ENCODE measurements at places on chromosomes 5 and 9. TPM values are rescaled to one million over a fixed set of nuclear protein-coding genes. Genes with fewer than 3 reads are reported as not detected.

Gene CMYA5
- 1.1 TPM for total RNA-seq

Gene APBA1
- 10.1 TPM for total RNA-seq

Gene DMRT3
- not detected for total RNA-seq

Gene ADAMTS13
- 3.3 TPM for total RNA-seq

Gene GADD45G
- 5.4 TPM for total RNA-seq

- peak; percentile 70 for DNase-seq
Measured at GRCh38 chr9:127977009-127977883, 3.5 kb downstream of the EEIG1 start.

GRCh38 chr9:98380065-98380681, 124.7 kb upstream of the TBC1D2 start:
- no peak for DNase-seq

- no peak for DNase-seq
Measured at GRCh38 chr5:112857866-112858265, 3.2 kb upstream of the SRP19 start.

DNA sequence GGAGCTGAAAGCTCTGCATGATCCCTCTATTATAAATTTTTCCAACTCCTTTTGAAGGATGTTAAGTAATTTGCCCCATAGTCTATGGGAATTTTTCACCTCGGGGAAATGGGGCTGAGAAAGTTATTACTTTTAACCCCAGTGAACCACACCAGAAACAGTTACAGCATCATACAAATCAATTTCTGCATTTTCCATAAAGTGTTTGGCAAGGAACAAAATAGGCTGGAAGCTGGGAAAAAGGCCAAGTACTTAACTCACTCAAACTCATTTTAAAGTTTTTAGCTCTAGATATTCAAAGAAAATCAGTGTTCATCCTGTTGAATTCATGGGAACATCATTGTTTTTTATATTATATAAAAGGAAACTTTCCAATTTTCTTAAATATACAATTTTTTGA, 160.9 kb downstream of the SH3GL2 start:
- no peak for DNase-seq

DNA sequence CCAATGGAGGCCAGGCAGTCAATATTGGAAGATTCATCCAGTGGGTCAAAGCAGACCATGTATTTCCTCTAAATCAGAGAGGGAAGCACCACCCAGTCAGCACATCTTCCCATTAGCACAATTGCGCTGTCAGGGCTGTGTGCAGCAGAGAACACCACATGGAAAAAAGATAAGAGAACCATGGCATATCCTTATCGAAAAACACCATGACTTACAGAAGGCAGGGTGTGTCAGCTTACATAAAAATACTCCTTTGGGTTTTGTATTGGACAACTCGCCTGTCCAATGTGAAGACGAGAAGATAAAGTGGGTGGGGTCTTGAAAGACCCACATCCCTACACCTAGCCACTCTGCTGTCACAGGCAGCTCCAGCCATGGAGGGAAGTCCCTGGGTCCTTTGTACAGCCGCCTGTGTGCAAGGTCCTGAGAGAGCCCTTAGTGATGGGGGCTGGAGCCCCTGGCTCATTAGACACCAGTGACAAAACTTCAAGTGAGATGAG, 71.9 kb upstream of the SPATA31E1 start:
- DNase-seq = no peak

DNA sequence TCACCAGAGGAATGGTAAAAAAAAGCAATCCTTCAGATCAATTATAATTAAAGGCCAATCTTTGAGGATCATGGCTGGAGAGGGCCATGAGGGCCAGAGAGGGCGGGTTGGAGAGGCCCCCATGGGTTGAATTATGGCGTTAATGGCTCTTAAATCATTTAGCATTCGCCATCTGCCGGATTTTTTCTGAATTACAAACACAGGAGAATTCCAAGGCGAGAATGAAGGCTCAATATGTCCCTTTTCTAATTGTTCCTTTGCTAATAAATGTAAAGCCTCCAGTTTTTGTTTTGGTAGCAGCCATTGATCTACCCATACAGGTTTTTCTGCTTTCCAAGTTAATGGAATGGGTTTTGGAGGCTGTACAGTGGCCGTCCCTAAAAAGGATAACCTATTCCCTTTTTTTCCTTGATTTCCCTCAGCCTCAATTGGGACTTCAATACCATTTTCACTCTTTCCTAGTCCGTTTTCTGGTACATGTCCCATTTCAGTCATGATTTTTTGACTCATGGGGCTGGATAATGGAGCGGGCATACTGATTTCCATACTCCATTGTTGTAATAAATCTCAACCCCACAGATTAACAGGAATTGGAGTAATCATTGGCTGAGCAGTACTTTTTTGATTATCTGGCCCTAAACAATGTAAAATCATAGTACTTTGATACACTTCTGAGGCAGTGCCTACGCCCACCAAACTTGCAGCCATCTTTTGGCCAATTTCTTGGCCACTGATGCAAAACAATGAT, 6.7 kb upstream of the TMEM141 start:
- DNase-seq = no peak

DNA sequence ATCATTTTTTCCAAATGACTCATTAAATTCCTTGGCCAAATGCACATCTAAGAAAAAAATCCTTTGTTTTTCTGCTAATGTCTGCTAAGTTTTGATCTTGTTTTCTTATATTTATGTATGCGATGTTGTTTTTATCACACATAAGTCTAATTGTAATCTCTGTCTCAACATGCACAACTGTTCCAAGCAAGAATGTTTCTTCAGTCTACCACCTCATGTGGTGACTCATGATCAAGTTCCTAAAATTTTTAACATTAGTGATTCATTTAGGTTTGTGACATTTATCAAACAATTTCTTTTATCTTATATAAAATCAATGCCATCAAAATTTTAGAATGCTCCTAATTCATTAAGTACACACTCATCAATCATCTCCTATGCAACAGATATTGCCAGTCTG, 763.9 kb upstream of the FAM174A start:
- DNase-seq = no peak

DNA sequence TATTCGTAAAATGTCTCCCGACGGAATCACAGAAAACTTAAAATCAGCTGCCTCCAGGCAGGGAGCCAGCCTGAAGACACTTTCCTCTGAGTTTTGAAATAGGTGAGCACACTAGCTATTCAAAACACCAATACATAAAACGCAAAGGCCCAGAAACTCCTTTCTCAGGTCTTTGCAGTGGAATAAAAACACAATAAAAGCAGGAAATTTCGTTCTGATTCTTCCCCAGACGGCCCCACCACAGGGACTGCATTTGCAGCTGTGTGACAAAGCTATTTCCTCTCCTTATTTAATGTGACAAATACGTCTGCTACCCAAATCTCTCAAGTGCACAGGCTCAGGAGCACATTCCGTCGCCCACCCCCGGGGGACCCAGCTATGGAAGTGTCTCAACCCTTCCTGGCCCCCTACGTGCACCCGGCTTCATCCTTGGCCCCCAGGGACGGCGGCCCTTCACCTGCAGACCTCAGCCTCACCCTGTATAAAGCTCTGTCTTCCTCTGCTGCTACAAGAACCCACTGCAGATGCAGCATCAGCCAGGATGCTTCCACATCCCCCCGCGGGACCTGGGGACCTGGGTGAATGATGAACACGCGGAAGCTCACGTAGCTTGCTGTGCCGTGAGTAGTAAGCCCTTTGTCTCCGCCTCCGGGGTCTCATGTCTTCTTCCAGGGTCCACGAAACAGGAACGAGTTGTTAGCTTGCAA, 24.9 kb downstream of the AHRR start:
- DNase-seq = no peak

DNA sequence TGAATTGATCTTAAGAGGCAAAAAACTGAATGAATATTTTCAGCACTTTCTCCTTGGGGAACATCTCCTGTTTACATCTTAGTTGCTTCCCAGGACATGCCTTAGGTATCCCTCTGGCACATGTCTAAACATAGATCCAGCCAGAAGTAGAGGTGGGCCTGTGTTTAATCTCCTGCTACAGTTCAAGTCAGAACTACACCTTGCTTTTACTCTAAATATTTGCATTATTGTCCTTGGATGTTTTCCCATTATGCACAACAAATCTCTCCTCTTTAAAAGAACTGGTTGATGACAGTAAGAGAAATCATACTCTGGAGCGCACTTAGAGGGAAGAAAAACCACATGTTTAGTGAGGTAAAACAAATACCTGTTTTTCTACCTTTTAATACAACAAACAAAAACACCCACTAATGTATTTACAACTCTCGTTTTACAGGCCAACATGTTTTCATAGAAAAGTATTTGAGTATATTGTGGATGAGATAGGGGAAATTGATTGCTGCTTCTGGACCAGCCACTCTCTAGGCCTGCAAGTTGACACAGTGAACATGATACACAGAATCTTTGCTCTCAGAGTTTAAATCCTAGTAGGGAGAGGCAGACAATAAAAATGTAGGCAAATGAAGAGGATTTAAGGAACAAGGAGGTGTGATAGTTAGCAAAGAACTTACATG, 32.3 kb downstream of the TNFAIP8 start:
- DNase-seq = no peak

GRCh38 chr5:30932273-30933017, 261.0 kb upstream of the CDH6 start:
- no peak for DNase-seq

GRCh38 chr5:175659546-175660253, 1.8 kb downstream of the HRH2 start:
- no peak for DNase-seq

DNA sequence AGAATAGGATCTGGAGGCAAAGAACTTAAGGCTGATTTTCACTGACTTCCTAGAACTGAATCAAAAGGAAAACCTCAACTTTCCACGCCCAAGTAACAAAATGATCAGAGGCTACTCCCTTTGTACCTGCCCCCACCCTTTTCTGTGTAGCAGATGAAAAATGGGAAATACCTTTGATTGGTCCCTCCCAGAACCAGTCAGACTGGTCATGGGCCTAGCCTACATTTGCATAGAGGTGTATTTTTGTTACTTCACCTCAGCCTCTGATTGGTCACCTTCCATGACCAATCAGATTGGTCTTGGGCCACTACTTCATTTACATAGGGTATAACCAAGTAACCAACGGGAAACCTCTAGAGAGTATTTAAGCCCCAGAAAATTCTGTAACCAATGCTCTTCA, 1553.5 kb upstream of the C9orf72 start:
- DNase-seq = no peak

- no peak for DNase-seq
Measured at GRCh38 chr9:112042244-112042638, 132.9 kb downstream of the SUSD1 start.

DNA sequence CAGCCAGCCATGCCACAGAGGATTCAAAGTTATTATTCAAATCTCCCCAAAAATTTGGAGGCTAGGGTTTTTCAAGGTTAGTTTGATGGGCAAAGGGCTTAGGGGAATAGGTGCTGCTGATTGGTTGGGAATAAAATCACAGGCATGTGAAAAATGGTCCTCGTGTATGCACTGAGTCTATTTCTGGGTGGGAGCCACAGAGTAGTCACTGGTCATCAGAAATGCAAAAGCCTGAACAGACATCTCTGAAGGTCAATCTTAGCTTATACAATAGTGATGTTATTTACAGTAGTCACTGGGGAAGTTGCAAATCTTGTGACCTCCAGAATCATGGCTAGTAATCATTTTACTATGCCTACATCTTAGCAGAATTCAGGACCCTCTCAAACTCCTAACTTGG, 1.3 kb downstream of the IL33 start:
- DNase-seq = no peak

DNA sequence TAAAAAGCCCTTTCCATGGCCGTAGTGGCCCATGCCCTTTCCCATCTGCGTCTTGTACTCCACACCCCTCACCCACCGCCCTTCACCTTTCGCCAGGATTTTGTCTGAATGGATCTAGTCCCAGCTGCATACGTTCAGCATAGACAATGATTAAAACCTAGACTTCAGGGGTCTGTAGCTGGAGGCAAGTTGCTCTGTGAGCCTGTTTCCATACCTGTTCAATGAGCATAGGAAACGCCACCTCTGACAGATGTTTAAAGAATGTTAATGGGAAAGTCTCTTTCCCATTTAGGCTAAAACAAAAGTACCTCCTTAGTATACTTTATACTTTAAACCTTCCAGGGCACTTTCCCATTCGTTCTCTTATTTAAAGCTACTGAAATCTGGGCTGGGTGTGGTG, 105.7 kb downstream of the SPRY4 start:
- no peak for DNase-seq

GRCh38 chr9:95003689-95004410, 277.4 kb downstream of the AOPEP start:
- DNase-seq = peak; percentile 69

DNA sequence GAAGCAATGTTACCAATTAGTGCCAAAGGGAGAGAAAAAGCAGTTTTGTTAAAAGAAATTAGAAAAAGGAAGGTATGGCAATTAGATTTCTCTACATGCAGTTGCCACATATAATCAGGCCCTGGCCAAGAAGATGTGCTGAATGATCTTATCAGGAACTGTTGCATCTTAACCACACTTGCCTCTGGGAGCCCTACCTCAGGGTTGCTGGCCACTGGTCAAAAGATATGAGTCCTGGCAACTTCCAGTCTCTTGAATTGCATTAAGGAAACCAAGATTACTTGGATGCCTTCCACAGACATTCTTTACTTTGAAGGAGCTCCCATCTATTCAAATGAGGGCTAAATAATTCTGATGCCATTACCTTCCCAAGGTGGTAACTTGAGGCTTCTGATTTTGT, 60.4 kb downstream of the TNC start:
- DNase-seq = no peak

DNA sequence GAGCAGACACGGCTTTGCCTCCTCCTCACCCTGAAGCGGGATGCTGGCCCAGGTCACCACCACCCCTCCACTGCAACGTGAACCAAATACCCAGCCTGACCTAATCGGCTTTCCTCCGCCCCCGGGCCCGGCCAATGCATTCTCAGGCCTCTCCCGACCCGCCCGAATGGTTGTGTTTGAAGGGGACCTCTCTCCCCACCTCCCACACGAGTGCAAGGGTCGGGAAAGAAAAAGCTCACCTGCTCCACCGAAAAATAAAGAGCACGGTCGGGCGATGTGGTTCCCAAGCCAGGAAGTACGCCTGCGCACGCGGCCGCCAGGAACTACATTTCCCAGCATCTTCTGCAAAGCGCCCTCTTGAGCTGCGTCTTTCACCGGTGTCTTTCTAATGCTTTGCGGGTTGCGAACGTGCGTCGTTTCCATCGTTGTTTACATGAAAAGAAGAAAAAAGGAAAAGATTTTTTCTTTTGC, at the start of gene ZNF883:
TSS of gene ZNF883 (minus strand) at position 282 of the 471 bp plus-strand sequence.
- peak; percentile 38 for DNase-seq

- DNase-seq = no peak
Measured at GRCh38 chr9:19156026-19156474, 28.8 kb upstream of the PLIN2 start.

DNA sequence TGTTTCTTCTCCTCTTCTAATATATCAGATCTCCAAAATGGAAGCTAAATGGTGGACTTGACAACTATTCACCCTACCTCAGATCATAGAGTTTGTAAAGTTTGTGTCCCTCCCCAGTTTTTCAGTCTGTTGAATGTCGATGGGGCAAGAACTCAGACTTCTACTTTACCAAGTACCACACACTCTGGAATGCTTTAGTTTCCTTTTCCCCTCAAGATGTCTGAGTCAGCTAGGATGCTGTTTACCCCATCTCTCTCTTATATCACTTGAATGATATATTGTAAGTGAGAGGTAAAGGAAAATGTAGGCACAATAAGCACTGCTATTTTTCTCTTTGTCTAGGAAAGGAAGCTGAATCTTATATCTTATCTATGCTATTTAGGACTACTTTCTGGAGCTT, 25.9 kb upstream of the TAL2 start:
- DNase-seq = no peak

- no peak for DNase-seq
Measured at GRCh38 chr5:54833590-54833989, 151.8 kb downstream of the ESM1 start.
